Activated T-cell treated with anti-CD3 and anti-CD28 coated beads for 24 hours (primary cell): ENCODE measurements at places on chromosomes 5 and 9.

- DNase-seq, result no peak
These were observed 101.1 kb downstream of the PSD2 start for GRCh38 chr5:139896718-139897117.

DNA sequence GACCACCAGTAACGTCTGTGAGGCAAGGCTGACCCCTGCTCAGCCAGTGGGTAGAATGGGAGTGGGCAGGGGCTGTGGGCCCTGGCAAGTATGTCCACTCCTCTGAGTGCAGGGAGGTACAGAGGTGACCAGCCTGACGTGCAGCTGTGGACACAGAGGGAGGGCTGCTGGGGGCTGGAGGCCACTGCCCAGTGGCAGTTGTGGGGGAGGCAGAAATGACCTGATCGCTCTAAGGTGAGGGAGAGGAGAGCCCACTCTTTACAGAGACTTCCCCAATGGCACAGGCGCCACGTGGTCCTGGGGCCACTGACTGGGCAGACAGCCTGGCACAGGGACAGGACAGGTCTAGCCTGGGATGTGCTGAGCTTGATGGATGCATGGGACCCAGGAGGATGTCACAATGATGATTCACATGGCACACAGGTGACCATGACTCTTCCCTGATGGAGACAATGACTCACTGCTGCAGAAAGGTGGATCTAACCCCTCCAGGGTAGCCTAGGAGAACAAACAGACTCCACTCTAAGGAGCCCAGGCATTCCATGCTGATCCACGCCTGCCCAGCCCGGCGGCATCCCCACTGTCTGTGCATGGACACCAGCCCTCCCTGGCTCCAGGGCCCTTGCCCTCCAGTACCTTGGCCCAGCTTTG, 7.7 kb downstream of the LPCAT1 start:
- no peak for DNase-seq

- DNase-seq, result no peak
These were observed 336.5 kb upstream of the SEMA6A start for GRCh38 chr5:116911074-116911473.

- no peak for DNase-seq
These were observed 647 bp downstream of the PDE8B start for GRCh38 chr5:77210964-77211690.

GRCh38 chr5:129973716-129974426, 69.6 kb downstream of the CHSY3 start:
- no peak for DNase-seq

- DNase-seq, result no peak
These were observed 122.0 kb downstream of the GDNF start for GRCh38 chr5:37717613-37718431.

- no peak for DNase-seq
These were observed 24.4 kb downstream of the ZCCHC7 start for GRCh38 chr9:37144762-37145161.

DNA sequence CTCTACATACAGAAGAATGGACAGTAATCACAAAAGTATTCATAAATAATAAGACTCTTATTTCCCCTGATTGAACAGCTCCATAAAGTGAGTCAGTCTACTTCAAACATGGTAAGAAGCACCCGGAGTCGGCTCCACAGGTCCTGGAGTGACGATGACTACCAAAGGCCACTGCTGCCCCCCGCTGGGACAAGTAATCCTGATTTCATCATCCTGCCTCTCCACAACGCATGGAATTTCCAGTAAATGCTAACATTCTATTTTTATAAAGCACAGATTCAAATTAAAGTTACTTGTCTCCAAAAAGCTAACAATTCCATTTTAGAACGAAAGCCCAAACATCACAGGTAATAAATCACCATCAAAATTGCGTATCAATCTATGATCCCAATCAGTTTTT, 16.2 kb downstream of the ATPSCKMT start:
- DNase-seq, result no peak
